ENCODE measurements at places on chromosomes 12 and 14. TPM values are rescaled to one million over a fixed set of nuclear protein-coding genes. Genes with fewer than 3 reads are reported as not detected.

DNA sequence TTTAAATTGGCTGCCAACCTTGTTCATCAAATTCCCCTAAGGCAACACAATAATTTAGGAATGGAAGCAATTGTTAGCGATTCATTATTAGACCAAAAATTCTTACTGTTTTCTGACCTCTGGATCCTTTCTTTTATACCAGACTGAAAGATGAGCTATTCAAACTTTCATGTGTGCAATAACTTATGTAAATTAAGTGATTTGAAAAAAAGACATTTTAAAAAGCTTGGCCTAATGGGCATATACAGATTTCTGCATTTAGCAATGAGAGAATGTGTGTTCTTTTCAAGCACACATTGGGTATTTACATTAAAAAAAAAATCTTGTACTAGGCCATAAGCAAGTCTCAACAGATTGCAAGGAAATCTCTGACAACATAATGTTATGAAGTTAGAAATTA lies 65.5 kb downstream of the C12orf75 start:
- no peak for DNase-seq

DNA sequence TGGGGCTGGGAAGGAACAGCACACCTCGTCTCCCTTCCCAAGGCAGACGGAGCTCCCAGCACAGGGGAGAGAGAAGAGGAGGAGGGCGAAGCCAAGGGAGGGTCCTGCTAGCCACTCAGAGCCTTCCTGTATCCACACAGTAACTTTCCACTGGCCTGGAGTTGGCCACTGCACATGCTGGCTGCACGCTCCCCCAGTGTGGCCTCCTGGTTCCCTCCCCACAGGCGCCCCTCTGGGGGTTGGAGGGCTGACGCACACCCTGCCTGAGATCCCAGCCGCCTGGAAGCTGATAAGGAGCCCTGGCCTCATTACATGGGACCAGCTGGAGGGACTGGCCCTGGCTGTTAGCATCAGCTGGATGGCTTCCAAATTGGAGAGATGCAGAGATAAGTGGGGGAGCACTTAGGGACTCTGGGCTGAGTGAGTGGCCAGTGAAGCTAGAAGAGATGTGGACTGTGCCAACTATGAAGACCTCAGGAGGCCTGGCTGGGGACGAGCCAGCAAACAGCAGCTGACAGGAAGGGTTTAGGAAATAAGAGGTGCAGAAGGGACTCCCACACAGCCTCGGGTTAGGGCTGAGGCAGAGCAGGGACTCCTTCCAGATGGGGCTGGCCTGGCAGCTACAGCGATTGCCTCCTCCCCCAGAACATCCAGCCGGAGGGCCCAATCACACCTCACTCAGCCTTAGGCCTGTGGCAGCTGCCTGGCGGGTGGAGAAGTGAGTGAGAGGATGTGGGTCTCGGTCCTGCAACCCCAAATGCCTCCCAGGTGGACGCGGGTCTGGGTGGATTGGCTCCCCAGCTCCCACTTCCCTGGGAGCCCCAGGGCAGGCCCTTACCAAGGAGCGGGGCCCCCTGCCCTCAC lies 26.3 kb upstream of the BCDIN3D start:
- peak; percentile 100 for DNase-seq

GRCh38 chr12:68962877-68963855 lies 30.2 kb upstream of the CPM start:
- DNase-seq: peak; percentile 74

DNA sequence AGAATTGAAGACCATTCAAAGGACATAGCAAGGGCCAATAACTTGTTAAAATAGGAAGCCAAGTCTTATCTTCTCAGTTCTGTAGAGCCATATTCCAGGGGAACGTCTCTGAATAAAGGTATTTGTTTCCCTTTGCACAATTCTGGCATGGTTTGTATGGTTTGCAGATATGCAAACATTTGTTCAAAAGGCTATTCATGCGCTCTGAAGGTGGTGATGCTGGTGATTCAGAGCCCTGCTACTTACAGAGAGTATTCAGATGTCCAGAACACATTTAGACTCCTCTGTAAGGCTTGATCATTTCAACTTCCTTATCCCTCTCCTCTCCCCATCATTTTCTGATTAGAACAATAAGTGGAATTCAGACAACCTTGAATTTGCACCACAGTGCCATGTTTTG lies 35.9 kb downstream of the SLC4A8 start:
- no peak for DNase-seq

FAM90A1 gene
- total RNA-seq: 0.18 TPM

DNA sequence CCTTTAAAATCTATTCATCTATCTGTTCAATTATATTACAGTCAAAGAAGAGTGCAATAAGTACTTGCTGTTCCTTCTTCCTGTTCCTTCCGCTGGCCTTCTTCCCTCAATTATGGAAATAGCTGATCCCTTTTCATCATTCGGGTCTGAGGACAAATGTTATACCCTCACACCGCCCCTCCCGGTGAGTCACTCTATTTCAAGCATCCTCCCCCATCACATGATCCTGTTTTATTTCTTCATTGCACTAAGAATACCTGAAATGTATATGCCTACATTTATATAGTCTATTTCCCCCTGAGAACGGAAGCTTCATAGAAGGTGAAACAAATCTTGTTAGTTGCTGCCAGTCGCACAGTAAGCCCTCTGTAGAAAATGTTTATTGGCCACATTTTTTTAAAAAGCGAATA lies 2.5 kb downstream of the SLC38A1 start:
- DNase-seq: no peak

DNA sequence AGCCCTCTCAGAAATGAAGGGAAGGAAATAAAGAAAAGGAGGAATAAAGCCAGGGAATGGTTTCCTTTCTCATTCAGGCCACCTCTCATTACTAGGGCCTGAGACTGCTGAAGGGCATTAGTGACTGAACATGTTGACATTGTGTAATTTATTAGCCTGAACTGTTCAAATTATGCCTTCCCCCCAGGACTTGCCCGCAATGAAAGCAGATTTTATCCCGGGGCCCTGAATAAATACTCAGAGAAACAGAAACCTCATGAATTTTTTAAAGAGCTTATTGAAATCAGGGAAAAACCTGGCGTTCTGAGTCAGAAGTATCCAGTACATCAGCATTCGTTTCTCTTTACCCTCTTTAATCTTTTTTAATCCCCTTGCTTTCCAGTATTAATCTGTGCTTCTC lies 35.9 kb upstream of the WSCD2 start:
- no peak for DNase-seq

SLC24A4 gene
- not detected for total RNA-seq

DNA sequence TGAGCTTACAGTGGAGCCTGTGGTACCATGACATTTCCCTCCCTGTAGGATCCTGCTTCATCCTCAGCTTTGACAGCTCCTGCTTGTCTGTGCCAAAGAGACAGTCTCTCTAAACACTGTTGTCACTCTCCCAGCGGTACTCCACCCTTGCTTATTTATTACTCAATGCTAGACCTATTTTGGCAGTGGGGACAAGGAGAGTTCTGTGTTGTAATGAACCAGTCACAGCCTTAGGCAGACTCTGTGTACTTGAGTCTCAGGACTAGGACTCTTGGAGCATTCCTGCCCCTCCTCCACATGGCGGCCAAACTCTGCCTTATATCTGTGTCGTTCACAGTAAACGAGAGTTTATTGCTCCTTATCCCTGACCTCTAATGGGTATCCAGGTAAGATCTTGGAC lies 70.9 kb downstream of the PIK3C2G start:
- DNase-seq: no peak

- no peak for DNase-seq
These were observed 193.9 kb downstream of the EMP1 start for GRCh38 chr12:13390381-13390861.

DNA sequence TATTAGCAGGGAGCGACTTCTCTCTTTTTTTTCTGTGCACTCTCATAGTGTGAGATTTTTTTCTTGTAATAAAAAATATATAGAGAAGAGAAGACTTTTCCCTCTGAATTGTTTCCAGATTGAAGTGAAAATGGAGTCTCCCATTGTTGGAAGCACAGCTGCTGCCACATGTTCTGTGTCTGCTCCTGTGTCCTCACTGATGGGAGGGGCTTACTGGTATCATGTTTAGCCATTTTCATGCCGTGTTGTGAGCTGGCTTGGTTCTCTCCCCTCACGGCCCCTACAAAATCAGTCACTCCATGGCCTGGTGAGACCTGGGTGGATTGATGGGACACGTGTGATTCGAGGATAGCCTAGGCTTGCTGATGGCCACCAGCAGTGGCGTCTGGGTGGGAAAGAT lies 379.7 kb upstream of the DDHD1 start:
- no peak for DNase-seq

- DNase-seq: no peak
These were observed 18.4 kb downstream of the AKT1 start for GRCh38 chr14:104776961-104777807.

- DNase-seq: peak; percentile 78
These were observed 7.5 kb downstream of the NUBPL start for GRCh38 chr14:31568671-31569070.

PROX2 gene
- not detected for total RNA-seq

OTX2 gene
- total RNA-seq: 3.3 TPM

PTCSC3 gene
- not detected for total RNA-seq

TMEM30B gene
- not detected for total RNA-seq

GRCh38 chr14:75531660-75532317 lies 9.5 kb downstream of the BATF start:
- DNase-seq: no peak

AQP6 gene
- 1.8 TPM for total RNA-seq

- DNase-seq: peak; percentile 62
These were observed 160.4 kb downstream of the CACNA1C start for GRCh38 chr12:2212971-2213869.

- DNase-seq: no peak
These were observed 10.1 kb downstream of the FOXN3 start for GRCh38 chr14:89406941-89407340.
